Right lobe of liver (tissue), 6 donors: ENCODE measurements at places on chromosomes 4 and X. TPM values are rescaled to one million over a fixed set of nuclear protein-coding genes. Genes with fewer than 3 reads are reported as not detected.

GRCh38 chr4:168119100-168119499 is 26.8 kb downstream of the ANXA10 start:
- no peaks in the 10 kb centered on the region for H3K4me1 ChIP-seq
- no peak overlapping the region for H3K4me3 ChIP-seq
- H3K27ac ChIP-seq, result no peak overlapping the region
- H3K27me3 ChIP-seq, result no peaks in the 10 kb centered on the region

DNA sequence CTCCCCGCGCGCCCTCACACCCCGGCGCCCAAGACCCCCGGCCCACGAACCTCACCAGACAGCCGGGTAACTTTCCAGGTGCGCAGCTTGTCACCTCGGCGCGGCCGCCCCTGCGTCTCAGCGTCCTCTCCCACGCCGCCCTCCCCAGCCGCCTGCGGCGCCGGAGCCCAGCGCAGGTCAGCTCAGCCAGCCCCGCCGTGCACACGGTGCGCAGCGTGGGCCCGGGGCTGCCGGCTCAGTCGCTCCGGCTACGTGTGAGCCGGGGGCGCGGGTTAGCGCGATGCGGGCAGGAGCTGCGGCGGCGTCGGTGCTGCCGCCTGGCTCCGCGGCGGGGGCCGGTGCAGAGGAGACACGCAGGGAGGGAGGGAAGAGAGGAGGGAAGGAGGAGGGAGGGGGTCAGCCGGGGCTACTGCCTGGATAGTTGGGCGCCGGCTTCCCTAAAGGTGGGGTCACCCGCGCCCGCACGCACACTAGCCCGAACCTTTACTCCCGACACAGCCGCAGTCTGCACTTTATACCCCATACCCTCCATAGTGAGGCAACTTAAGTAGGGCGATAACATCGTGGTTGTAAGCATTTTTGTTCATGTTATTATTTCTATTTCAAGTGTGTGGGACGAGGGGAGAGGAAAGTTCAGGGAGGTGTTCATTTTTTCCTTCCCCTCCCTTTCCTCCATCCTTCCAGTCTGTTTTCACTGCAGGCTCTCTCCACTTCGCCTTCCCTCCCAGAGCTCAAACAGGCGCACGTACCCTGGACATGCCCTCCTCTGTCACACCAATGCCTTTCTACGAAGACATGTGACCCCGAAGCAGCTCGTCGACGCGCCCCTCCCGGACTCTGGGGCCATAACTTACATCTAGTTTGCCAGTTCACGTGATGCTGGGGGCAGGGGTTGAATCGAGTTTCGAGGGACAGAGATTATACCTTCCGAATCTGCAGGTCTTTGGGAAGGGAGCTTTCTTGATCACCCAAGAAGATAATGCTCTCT is at the start of gene PRKG2:
Gene PRKG2 (minus strand): TSS at position 342 of the 988 bp plus-strand sequence. CDS start 10,175 bp downstream, outside the sequence.
- DNase-seq, result no peak
- no peaks in the 10 kb centered on the region for H3K36me3 ChIP-seq
- H3K4me3 ChIP-seq, result no peak within 1 kb of the TSS
- H3K27ac ChIP-seq, result no peak within 1 kb of the TSS
- H3K4me1 ChIP-seq, result no peaks in the 10 kb centered on the region

Gene BRS3
- not detected for total RNA-seq

DNA sequence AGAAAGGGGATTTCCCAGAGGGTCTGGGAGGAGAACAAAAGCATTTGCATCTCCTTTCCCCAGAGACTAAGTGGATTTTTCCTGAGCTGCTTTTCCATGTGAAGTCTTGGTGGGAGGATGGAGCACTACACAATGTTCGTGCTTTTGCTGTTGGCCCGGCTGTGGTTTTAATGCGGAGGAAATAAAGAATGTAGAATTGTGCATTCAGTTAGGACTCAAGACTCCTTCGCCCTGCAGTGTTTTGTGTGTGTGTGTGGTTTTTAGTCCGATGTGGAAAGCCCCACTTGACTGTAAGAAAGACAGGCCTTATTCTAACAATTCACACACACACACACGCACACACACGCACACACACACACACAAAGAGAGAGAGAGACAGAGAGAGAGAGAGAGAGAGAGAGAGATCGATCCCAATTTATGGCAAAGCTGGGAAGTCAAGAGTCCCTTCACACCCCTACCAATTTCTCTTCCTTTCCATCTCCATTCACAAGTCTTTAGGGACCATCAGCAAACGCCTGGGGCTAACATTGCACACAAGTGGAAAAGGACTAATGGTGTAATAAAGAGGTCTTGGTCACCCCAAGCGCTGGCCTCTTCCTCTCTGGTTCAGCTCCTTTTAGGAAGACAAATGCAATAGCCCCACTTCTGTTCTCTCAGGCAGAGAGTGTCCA is 44.2 kb downstream of the CLDN34 start:
- H3K4me1 ChIP-seq, result no peaks in the 10 kb centered on the region
- DNase-seq, result no peak
- H3K27me3 ChIP-seq, result no peaks in the 10 kb centered on the region
- H3K36me3 ChIP-seq, result no peaks in the 10 kb centered on the region
- no peak overlapping the region for H3K27ac ChIP-seq
- no peak overlapping the region for H3K4me3 ChIP-seq

- no peak for DNase-seq
- H3K27me3 ChIP-seq, result no peaks in the 10 kb centered on the region
- H3K27ac ChIP-seq, result no peak overlapping the region
- H3K4me3 ChIP-seq, result no peak overlapping the region
- H3K4me1 ChIP-seq, result no peaks in the 10 kb centered on the region
Observed at GRCh38 chr4:37279894-37280592, 35.5 kb downstream of the NWD2 start.

- no peak for DNase-seq
- no peak overlapping the region for H3K27ac ChIP-seq
- no peaks in the 10 kb centered on the region for H3K36me3 ChIP-seq
- no peaks in the 10 kb centered on the region for H3K4me1 ChIP-seq
- H3K27me3 ChIP-seq, result no peaks in the 10 kb centered on the region
- no peak overlapping the region for H3K4me3 ChIP-seq
Observed at GRCh38 chr4:112029771-112030171, 115.5 kb upstream of the FAM241A start.

Gene NKRF
- 4.0 TPM for total RNA-seq

Gene CRMP1
- not detected for total RNA-seq

DNA sequence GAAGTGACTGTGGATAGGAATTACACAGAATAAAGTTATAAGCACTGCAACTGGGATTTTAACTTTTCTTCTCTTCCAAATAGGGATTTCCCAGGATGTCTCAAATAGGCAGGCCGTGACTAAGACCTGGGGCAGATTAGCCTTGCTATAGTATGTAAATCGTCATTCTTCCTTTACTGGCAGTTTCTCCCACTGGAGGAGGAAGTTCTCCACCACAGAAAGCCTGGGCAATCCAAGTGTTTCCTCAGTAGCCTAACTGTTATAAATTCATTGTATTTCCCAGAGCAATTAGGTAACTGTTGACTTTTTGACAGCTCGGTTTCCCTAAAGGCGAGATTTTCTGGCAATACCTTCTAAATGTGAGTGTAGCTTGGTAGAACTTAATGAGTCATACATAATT is at the start of gene TNIP3:
Gene TNIP3 (minus strand): TSS at position 31 of the 400 bp plus-strand sequence. CDS start 196 bp downstream, outside the sequence.
- H3K4me1 ChIP-seq, result no peaks in the 10 kb centered on the region
- DNase-seq, result no peak
- H3K4me3 ChIP-seq, result no peak within 1 kb of the TSS
- H3K27ac ChIP-seq, result no peak within 1 kb of the TSS
- no peaks in the 10 kb centered on the region for H3K36me3 ChIP-seq
- H3K27me3 ChIP-seq, result no peaks in the 10 kb centered on the region

DNA sequence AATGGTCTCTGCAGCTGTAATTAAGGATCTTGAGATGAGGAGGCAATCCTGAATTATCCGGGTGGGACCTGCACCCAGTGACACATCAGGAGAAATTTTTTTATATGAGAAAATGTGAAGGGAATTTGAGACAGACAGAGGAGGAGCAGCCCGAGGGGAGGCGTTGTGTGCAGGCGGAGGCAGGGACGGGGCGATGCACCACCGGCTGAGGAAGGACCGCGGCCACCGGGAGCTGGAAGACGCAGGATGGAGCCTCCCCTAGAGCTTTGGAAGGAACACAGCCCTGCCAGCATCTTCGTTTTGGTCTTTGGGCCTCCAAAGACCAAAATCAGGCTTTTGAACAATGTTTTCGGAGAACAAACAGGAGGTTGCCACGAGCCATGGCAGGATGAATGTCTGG is 85.0 kb upstream of the ADRA2C start:
- no peaks in the 10 kb centered on the region for H3K27me3 ChIP-seq
- H3K27ac ChIP-seq, result no peak overlapping the region
- H3K4me1 ChIP-seq, result no peaks in the 10 kb centered on the region
- no peak for DNase-seq
- H3K4me3 ChIP-seq, result no peak overlapping the region

- H3K27me3 ChIP-seq, result no peaks in the 10 kb centered on the region
- no peak overlapping the region for H3K27ac ChIP-seq
- DNase-seq, result no peak
- no peak overlapping the region for H3K4me3 ChIP-seq
- no peaks in the 10 kb centered on the region for H3K36me3 ChIP-seq
Observed at GRCh38 chr4:77771566-77771965, 47.6 kb downstream of the CNOT6L start.

GRCh38 chr4:8739820-8740665 is 131.6 kb downstream of the HMX1 start:
- no peaks in the 10 kb centered on the region for H3K36me3 ChIP-seq
- H3K27ac ChIP-seq, result no peak overlapping the region
- H3K27me3 ChIP-seq, result no peaks in the 10 kb centered on the region
- no peak overlapping the region for H3K4me3 ChIP-seq

Gene RADX
- total RNA-seq, result 1.2 TPM

- H3K4me1 ChIP-seq, result no peaks in the 10 kb centered on the region
- no peak for DNase-seq
- H3K27ac ChIP-seq, result no peak overlapping the region
- no peaks in the 10 kb centered on the region for H3K36me3 ChIP-seq
- H3K4me3 ChIP-seq, result no peak overlapping the region
Observed at GRCh38 chr4:18935659-18936345, 914.2 kb upstream of the LCORL start.

Gene PRKX
- total RNA-seq, result 6.0 TPM

- H3K4me1 ChIP-seq, result no peaks in the 10 kb centered on the region
Observed at GRCh38 chrX:128518508-128518907, 466.3 kb upstream of the ACTRT1 start.

Gene ABCB7
- total RNA-seq, result 14.6 TPM

Gene GAGE2A
- not detected for total RNA-seq

- DNase-seq, result no peak
- H3K4me1 ChIP-seq, result peaks cover 37% of the 10 kb centered on the region
- no peaks in the 10 kb centered on the region for H3K27me3 ChIP-seq
Observed at GRCh38 chr4:139469216-139469615, 15.3 kb downstream of the RAB33B start.

DNA sequence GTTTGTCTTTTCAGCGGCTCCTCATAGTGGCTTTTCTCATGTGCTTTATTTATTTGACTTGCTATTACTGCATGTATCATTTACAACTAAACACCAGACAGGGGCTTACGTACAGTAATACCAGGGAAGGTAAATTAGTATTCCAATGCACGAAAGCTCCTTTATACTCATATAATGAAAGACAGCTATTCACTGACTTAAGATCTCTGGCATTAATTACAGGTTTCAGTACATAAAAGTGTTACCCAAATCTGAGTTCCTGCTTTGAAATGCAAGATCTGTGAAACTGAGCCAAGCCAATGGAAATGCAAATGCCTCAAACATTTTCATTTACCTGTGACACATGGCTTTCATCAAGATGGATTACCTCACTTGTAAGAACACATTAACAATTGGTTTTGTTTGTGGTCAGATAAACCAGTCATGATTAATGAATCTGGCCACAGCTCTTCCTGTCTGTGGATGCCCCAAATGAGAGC is 107.2 kb downstream of the ANAPC4 start:
- no peak overlapping the region for H3K27ac ChIP-seq
- no peaks in the 10 kb centered on the region for H3K36me3 ChIP-seq
- no peak for DNase-seq
- H3K4me3 ChIP-seq, result no peak overlapping the region

GRCh38 chrX:132876523-132877338 is 81.7 kb downstream of the HS6ST2 start:
- no peak overlapping the region for H3K27ac ChIP-seq
- H3K4me3 ChIP-seq, result no peak overlapping the region
- H3K4me1 ChIP-seq, result no peaks in the 10 kb centered on the region
- H3K27me3 ChIP-seq, result no peaks in the 10 kb centered on the region
